ENCODE measurements at places on chromosomes 5 and 9. TPM values are rescaled to one million over a fixed set of nuclear protein-coding genes. Genes with fewer than 3 reads are reported as not detected.

The FOCAD gene
- 16.3 TPM for polyA plus RNA-seq

The GDA gene
- polyA plus RNA-seq: not detected

The IGIP gene
- 0.27 TPM for polyA plus RNA-seq

The RPS14 gene
- 7,865 TPM for polyA plus RNA-seq

The ABITRAM gene
- 27.0 TPM for polyA plus RNA-seq

The KIAA0825 gene
- 1.5 TPM for polyA plus RNA-seq

The TUBB4B gene
- 53.1 TPM for polyA plus RNA-seq

The GCNT4 gene
- 2.2 TPM for polyA plus RNA-seq

The CCDC183 gene
- 0.90 TPM for polyA plus RNA-seq

The IL5 gene
- not detected for polyA plus RNA-seq

The ENTREP1 gene
- not detected for polyA plus RNA-seq

The PHF24 gene
- not detected for polyA plus RNA-seq

The JADE2 gene
- 42.6 TPM for polyA plus RNA-seq

The TMEM171 gene
- polyA plus RNA-seq: 1.3 TPM

The SPINK7 gene
- not detected for polyA plus RNA-seq

The EQTN gene
- polyA plus RNA-seq: not detected

The CACNA1B gene
- not detected for polyA plus RNA-seq

The LCN10 gene
- polyA plus RNA-seq: 0.50 TPM

The PCDHA12 gene
- not detected for polyA plus RNA-seq

The NREP gene
- polyA plus RNA-seq: 0.80 TPM

The FOXD4L5 gene
- not detected for polyA plus RNA-seq

The FBN2 gene
- not detected for polyA plus RNA-seq

The PCDHGC4 gene
- not detected for polyA plus RNA-seq

The TRIO gene
- polyA plus RNA-seq: not detected

The NTNG2 gene
- 1.4 TPM for polyA plus RNA-seq

All from CD4-positive, alpha-beta memory T cell (primary cell).